ENCODE measurements at places on chromosomes 6 and 20.
A peak's percentile ranks its signal among the peaks of the same experiment; 100 is the strongest.

- no peak for DNase-seq
These were observed 96.0 kb downstream of the SOBP start for GRCh38 chr6:107585815-107586435.

- DNase-seq: no peak
These were observed 122.8 kb downstream of the CLVS2 start for GRCh38 chr6:123118811-123119210.

GRCh38 chr20:48717095-48717672, 110.6 kb downstream of the PREX1 start:
- DNase-seq: no peak

- no peak for DNase-seq
These were observed 1.8 kb downstream of the ADAM33 start for GRCh38 chr20:3679749-3680700.

GRCh38 chr6:101818051-101818450, 424.5 kb downstream of the GRIK2 start:
- DNase-seq: peak; percentile 9

DNA sequence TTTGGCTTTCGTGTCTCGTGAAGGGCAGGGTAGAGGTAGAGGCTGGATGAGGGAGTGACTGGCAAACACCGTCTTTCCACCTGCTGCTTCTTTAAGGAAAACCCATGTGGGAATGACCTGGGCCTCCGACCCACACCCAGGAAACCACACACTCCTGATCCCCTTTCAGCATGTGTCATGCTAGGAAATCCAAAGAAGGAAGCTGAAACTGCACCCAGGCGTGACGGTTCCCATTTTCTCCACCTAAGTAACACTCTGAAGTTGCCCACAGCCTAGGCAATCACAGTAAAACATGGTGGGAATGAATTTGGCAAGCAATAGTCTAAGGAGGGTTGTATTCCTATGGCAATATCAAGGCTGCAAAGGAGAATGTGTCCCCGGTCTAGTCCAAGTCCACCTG, 538.4 kb upstream of the NOX3 start:
- no peak for DNase-seq

DNA sequence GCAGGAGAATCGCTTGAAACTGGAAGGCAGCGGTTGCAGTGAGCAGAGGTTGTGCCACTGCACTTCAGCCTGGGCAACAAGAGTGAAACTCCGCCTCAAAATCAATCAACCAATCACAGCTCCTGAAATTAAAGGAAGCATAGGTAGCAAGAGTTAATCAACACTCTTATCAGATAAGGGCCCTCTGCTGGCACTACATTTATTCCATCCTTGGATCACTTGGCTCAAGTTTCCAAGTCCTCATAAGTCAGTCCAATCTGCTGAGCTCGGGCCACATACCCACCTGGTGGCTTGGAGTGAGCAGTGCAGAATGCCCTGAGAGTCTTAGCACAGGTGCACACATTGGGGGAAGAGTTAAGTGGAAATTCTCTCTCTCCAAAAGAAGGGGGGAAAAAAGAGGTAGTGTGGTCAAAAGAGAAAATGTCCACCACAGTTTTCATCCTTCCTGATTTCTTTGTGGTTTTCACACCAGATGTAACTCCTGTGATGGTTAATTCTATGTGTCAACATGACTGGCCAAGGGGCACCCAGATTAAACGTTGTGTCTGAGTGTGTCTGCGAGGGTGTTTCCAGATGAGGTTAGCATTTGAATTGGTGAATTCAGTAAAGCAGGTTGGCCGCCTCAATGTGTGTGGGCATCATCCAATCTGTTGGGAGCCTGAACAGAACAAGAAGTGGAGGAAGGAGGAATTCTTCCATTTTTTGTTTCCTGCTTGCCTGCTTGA, 14.2 kb upstream of the FAM8A1 start:
- no peak for DNase-seq

DNA sequence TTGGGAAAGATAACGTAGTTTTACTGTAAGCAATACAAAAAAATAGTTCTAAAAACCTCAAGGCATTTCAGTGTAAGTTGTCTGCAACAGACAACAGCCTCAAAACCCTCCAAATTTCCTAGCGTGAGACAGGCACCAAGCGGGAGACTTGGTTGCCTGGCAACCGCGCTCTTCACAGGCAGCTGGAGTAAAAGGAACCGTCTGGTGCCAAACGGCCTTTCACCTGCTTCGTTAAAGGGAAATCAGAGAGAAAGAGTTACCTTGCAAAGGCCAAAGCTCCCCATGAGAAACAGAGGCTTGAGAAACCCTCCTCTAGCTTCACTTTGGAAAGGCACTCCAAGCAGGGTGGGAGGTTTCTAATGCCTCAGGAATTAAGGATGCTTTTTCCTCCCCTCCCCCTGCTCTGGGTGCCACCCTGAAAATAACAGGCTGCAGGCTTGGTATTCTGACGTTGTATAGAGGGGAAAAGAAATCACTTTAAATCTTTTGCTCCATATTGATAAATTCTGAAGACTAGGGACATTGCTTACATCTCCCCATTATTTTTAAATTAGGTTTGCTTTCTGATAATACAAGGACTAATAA, 129.7 kb upstream of the UFL1 start:
- no peak for DNase-seq

- DNase-seq: no peak
These were observed 903.9 kb upstream of the MAP3K7 start for GRCh38 chr6:91490671-91491301.

GRCh38 chr6:169811072-169811471, 59.6 kb downstream of the ERMARD start:
- DNase-seq: no peak

DNA sequence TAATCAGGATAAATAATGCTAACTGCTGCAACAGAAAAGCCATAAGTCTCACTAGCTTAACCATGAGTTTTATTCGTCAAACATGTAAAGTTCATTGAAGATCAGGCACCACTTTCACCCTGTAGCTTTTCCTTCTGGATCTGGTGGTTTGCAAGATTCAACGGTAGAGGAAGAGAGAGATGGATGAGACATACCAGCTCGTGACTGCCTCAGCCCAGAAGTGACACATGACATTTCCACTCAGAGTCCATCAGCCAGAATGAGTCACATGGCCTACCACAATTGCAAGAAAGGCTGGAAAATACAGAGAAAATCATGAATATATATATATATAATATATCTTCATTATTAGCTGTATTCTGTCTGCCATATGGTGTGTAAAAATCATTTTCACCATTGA, 29.0 kb downstream of the SPTLC3 start:
- no peak for DNase-seq

DNA sequence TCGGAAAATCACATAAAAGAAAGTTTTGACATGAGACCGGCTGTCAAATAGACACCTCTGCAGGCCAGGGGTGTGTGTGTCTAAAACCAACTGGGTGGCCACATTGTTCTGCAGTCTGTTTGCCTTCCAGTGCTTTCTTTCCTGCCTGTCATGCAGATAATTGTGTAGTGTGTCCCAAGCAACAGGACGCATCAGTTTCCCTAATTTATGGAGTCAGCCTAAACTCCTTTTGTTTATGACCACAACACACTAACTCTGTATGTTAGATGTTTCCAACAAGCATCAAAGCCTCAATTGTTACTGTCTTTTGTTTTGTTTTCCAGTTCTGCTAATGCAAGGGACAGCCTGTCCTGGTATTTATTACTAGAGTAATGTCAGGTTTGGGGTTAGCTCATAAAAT, 205.7 kb downstream of the ATXN1 start:
- DNase-seq: no peak

- no peak for DNase-seq
These were observed 35.7 kb upstream of the CDH22 start for GRCh38 chr20:46343975-46344357.

DNA sequence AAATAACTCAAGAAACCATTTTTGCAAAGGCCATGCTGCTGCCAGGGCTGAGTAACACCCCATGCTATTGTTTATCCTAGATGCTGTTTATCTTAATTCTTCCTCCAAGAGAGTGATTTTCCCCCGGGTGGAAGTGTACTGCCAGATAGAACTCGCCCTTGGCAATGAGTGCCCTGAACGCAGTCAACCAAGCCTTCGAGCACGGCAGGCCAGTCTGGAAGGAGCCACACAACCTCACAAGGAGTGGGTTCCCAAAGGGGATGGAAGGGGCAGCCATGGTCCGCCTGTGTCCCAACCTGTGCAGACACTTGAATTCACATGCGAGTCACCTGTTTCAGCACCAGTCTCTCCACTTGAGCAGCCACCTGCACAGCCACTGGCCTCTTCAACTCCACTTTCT, 31.9 kb downstream of the PNPLA1 start:
- DNase-seq: no peak

- no peak for DNase-seq
These were observed 254.4 kb downstream of the RIMS1 start for GRCh38 chr6:72140795-72141194.

DNA sequence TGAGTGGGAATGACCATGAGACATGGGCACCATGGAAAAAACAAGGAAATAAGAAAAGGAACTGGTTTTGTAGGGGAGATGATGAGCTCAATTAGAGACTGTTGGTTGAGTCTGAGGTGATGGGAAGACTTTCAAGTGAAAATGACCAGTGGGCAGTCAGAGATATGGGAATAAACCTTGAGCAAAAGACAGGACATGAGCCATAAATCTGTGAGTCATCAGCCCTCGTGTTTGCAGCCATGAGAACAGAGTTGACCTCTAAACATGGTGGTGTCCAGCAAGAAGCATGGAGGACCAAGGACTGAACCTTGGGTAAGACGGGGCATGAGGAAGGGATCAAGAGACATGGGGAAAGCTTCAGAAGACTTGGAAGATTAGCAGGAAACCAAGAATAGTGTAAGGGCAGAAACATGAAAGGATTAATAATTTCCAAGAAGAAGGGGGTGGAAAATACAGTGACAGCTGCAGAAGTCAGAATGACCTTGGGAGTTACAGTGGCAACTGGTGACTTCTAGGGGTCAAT, 280.6 kb upstream of the PRDM1 start:
- no peak for DNase-seq

GRCh38 chr6:77487808-77488425, 24.6 kb upstream of the HTR1B start:
- DNase-seq: no peak

DNA sequence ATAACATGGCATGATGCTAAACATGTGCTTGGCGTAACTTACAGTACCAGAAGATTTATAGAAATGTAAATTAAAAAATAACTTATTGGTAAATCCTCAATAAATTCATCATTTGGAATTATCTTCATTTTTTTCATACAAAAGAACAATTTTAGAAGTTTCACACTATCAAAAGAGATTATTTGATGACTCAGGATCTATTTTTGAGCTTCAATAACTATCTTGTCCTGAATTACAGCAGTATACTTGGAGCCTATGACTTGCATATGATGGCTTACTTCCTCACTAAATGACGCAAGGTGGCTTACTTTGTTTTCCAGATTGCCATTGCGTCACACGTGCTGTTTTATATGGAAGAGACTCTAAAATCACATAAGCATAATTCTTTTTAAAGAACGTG, 49.2 kb downstream of the KHDRBS2 start:
- DNase-seq: no peak

DNA sequence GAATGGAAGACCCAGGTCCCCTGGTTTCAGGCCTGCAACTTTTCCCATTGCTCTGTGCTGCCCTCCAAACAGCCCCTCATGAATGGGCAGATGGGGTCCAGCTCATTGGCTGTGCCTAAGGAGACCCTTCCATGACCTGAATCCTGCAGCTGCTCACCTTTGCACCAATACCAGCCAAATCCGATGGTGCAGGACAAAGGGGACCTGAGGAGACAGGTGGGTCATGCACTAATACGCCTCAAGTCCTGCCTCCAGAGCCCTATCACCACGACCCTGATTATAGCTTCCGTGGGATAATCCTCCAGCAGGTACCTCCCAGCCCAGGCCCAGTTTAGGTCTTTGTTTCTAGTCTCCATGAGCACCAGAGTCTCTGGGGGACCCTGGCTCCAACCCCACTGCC, 16.8 kb downstream of the TREM1 start:
- no peak for DNase-seq

GRCh38 chr6:157224178-157224950, 99.0 kb downstream of the TMEM242 start:
- DNase-seq: no peak

DNA sequence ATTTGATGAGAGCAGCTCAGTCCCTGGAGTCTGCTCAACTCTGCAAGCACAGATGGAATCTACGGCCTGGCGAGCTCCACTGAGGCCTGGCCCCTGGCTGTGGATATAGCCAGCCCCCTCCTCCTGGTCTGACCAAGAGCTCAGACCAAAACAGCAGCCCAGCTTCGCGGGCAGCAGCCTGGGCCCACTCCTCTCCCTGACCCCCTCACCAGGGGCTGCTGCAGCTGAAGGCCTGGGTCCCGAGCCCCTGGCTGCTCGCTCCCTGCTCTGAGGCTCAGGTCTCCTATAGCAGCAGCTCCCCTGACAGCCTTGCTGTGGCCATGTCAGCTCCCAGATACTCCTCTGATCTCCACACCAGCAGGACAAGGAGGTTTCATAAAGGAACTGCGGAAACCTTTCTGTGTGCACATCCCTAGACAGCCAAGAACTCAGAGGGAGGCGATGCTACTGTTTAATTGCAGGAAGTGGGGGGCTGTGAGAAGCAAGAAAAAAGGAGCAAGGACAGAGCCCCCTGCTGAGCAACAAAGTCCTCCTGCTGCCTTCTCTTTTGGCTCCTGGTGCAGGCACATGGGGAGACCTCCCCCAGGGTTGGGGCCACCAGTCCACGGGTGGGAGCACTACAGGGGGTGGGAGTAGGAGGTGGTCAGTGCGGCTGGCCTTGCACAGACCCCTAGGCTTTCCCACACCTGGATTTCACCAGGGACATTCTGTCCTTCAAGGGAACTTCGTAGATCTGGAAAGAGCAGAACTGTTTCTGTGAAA, 38.7 kb upstream of the CST5 start:
- no peak for DNase-seq

DNA sequence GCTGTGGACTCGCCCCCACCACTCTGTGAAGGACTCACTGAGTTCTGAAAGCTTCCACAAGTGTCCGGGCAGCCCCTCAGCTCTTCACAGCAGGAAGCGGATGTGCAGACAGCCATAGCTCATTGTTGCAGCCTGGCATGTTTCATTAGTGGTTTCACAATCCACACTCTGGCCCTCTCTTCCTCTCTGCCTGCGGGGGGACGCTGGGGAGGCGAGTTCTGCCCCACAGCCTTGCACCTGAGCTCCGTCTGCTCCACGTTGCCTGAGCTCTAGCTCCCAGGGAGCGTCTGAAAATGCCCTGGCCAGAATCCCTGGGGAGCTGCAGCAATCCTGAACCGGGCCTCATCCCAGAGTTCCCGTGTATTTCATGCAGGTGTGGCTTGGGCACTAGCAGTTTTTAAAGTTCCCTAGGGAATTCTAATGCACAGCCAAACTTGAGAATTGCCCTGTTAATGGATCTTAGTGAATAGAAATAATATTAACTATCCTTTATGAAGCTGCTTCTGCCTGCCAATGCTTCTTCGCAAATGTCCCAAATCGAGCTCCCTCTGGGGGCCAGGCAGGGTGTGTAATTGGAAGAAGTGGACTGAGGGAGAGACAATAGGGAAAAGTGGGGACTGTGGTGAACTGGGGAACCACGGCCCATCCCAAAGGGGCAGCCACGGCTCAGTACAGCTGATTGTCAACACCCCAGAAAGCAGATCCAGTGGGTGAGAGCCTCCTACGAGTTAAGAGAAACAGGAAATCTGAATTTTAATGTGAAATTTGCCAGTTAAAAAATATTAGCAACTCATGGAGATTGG, 51.5 kb downstream of the CTCFL start:
- no peak for DNase-seq

- no peak for DNase-seq
These were observed 23.9 kb downstream of the ADTRP start for GRCh38 chr6:11754625-11755271.

- no peak for DNase-seq
These were observed 129.1 kb upstream of the SPACA1 start for GRCh38 chr6:87918461-87918941.

Measured in cerebellar nuclear complex (tissue), 1 donor.